ENCODE measurements at places on chromosomes 4 and X.

- peaks cover 8% of the 10 kb centered on the region for H3K36me3 ChIP-seq
- H3K27ac ChIP-seq = no peak overlapping the region
- H3K4me3 ChIP-seq = no peak overlapping the region
- H3K4me1 ChIP-seq = no peaks in the 10 kb centered on the region
These were observed 163.1 kb downstream of the EVC2 start for GRCh38 chr4:5545271-5545670.

- H3K27me3 ChIP-seq = no peaks in the 10 kb centered on the region
- no peak overlapping the region for H3K4me3 ChIP-seq
- H3K4me1 ChIP-seq = no peaks in the 10 kb centered on the region
- H3K36me3 ChIP-seq = no peaks in the 10 kb centered on the region
These were observed 671.6 kb upstream of the BOD1L1 start for GRCh38 chr4:14299166-14299565.

DNA sequence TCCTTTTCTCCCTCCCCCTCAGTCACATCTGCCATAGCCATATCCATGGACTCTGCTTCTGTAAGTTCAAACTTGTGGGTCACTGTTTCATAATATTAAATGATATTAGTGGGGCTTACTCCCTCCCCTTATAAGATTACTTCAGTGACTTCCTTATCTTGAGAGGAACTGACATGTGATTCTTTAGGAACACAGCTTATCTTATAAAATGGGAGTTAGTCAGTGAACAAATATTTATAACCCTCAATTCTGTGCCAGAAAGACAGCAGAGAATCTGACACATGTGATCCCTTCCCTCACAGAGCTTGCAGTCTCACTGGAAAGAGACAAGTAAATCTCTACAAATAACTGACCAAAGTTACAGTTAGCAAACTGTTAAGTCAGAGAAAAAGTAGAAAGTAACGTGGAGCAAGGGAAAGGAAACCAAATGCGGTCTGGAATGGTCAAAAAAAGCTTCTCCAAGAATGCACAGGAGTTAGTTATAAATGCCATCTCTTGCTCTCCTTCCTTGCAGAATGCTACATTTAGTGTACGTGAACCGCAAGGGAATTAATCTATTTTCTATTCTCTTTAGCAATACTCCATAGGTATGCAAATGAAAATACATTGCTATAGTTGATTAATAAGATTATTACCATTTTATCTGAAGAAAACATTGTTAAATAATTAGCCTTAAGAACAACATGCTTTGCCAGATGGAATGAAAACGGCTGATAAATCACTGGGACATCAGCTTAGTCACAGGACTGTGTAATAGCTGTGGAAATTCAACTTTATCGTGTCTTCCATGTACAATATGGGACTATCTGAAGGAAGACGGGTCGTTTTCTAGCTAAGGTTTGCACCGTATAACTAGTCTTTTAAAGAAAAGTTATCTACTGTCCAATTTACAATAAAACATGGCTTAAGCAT lies 29.0 kb downstream of the SGMS2 start:
- H3K27ac ChIP-seq = no peak overlapping the region
- H3K4me1 ChIP-seq = no peaks in the 10 kb centered on the region
- no peaks in the 10 kb centered on the region for H3K27me3 ChIP-seq
- H3K4me3 ChIP-seq = no peak overlapping the region
- peaks cover 5% of the 10 kb centered on the region for H3K36me3 ChIP-seq
- DNase-seq = peak; percentile 21

DNA sequence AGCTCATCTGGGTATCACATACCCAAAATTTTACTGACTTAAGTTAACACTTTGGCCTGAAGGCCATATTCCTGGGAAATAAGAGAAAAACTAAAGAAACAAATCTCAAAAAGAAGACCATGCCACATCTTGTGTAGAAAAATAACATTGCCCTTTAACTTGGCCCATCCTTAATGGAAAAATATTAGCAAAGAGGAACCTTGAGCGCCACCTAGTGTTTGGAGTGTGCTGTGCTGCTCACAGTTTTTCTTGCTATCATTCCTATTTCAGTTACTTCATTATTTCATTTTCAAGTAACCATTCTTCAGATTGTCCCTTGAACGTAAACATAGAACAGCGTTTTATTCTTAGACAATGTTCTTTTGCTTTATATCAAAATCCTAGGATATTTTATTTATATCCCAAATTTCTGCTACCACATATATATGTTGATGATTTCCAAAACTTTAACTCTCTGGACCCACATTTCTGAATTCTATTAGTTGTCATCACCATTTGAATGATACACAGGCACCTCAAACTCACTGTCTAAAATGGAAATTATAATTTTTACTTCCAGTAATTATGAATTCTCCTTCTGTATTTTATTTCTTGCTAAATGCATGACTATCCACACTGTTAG lies 999.0 kb upstream of the ADGRL3 start:
- H3K36me3 ChIP-seq = no peaks in the 10 kb centered on the region
- peak; percentile 52 for DNase-seq
- no peak overlapping the region for H3K4me3 ChIP-seq
- no peaks in the 10 kb centered on the region for H3K4me1 ChIP-seq

GRCh38 chrX:39157796-39158195 lies 356.5 kb downstream of the MID1IP1 start:
- H3K27me3 ChIP-seq = peaks cover 10% of the 10 kb centered on the region
- H3K4me3 ChIP-seq = no peak overlapping the region
- no peaks in the 10 kb centered on the region for H3K36me3 ChIP-seq
- no peak for DNase-seq
- H3K4me1 ChIP-seq = no peaks in the 10 kb centered on the region

GRCh38 chr4:160835789-160836188 lies 1328.0 kb downstream of the FSTL5 start:
- no peak overlapping the region for H3K4me3 ChIP-seq
- no peak overlapping the region for H3K27ac ChIP-seq
- H3K4me1 ChIP-seq = no peaks in the 10 kb centered on the region
- no peaks in the 10 kb centered on the region for H3K36me3 ChIP-seq

- peaks cover 17% of the 10 kb centered on the region for H3K4me1 ChIP-seq
- no peak overlapping the region for H3K27ac ChIP-seq
- peak; percentile 73 for DNase-seq
- H3K36me3 ChIP-seq = no peaks in the 10 kb centered on the region
- peaks cover 8% of the 10 kb centered on the region for H3K27me3 ChIP-seq
These were observed 1.4 kb upstream of the CXCL1 start for GRCh38 chr4:73867783-73868182.

- H3K4me3 ChIP-seq = no peak overlapping the region
- H3K36me3 ChIP-seq = no peaks in the 10 kb centered on the region
- no peak overlapping the region for H3K27ac ChIP-seq
- H3K27me3 ChIP-seq = no peaks in the 10 kb centered on the region
These were observed 4.0 kb downstream of the TXK start for GRCh38 chr4:48130100-48130499.

GRCh38 chr4:125836597-125837195 lies 521.9 kb downstream of the FAT4 start:
- H3K4me1 ChIP-seq = no peaks in the 10 kb centered on the region
- DNase-seq = no peak
- H3K4me3 ChIP-seq = no peak overlapping the region
- H3K27ac ChIP-seq = no peak overlapping the region

- DNase-seq = no peak
- no peak overlapping the region for H3K27ac ChIP-seq
- H3K4me3 ChIP-seq = no peak overlapping the region
- no peaks in the 10 kb centered on the region for H3K4me1 ChIP-seq
These were observed 320.1 kb downstream of the TRIML1 start for GRCh38 chr4:188459381-188459780.

GRCh38 chr4:53599632-53600031 lies 8.3 kb upstream of the LNX1 start:
- H3K4me1 ChIP-seq = peaks cover 9% of the 10 kb centered on the region
- no peak overlapping the region for H3K27ac ChIP-seq
- no peaks in the 10 kb centered on the region for H3K36me3 ChIP-seq
- no peak overlapping the region for H3K4me3 ChIP-seq

- no peaks in the 10 kb centered on the region for H3K36me3 ChIP-seq
- no peak overlapping the region for H3K27ac ChIP-seq
- H3K27me3 ChIP-seq = no peaks in the 10 kb centered on the region
- no peak overlapping the region for H3K4me3 ChIP-seq
- no peaks in the 10 kb centered on the region for H3K4me1 ChIP-seq
These were observed 191.7 kb upstream of the RASGEF1B start for GRCh38 chr4:81663368-81663767.

DNA sequence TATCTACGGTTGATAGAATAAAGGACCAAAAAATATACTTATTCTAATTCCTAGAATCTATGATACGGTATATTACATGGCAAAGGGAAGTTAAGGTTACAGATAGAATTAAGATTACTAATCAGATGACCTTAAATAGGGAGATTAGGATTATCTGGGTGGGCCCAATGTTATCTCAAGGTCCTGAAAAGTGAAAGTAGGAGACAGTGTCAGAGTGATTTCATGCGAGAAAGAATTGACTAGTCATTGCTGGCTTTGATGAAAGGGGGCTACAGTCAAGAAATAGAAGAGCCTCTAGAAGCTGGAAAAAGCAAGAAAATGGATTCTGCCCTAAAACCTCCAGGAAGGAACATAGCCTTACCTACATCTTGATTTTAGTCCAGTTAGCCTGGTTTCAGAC lies 176.9 kb upstream of the PPP1R2C start:
- no peaks in the 10 kb centered on the region for H3K36me3 ChIP-seq
- H3K27me3 ChIP-seq = no peaks in the 10 kb centered on the region
- H3K4me1 ChIP-seq = no peaks in the 10 kb centered on the region

DNA sequence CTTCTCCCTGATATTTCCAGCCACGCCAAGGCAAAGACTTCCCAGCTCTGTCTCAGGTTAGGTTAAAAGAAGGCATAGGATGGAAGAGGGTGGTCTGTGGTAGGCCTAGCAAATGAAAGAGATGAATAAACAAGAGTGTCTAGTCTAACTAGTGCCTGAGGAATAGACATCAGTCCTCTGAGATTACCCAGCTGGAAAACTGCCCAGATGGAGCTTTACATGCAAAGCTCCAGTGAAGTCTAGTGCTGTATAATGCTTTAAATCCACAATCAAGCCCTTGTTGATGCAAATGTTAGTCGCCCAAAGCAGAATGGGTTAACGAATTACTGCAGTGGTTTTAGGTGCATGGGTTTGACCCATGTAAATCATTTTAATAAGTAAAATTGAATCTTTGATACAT lies 24.8 kb upstream of the GUCY1B1 start:
- H3K27ac ChIP-seq = no peak overlapping the region
- H3K27me3 ChIP-seq = no peaks in the 10 kb centered on the region

DNA sequence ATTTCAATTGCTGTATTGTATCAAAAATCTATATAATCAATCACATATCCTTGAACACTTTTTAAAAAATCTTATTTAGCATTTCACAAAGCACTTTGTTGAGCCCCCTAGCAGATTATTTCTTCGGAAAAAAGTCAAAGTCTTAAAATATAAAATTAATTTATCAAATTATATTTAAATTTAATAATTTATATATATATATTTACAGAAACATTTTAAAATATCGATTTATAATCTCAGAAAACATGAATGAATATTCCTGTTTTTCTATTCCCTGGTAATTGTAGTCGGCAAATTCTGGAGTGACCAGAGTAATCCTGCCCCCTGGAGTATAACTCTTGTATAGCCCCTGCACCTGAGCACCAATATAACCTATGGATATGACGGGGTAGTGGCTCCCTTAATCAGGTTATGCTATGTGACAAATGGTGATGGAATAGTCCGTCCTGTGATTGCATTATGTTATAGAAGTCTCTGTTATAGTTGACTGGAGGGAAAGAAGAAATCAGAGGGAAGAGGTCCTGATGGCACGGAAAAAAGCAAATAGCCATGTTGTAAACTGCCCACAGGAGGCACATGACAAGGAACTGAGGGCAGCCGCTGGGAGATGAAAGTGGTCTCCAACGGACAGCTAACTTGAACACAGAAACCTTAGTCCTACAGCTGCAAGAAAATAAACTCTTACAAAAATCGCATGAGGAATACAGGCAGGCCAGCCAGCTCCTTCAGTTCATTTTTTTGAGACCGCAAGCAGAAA lies 1092.3 kb downstream of the ARAP2 start:
- H3K4me3 ChIP-seq = no peak overlapping the region
- H3K36me3 ChIP-seq = no peaks in the 10 kb centered on the region

- H3K27ac ChIP-seq = no peak overlapping the region
- no peaks in the 10 kb centered on the region for H3K4me1 ChIP-seq
- no peaks in the 10 kb centered on the region for H3K27me3 ChIP-seq
These were observed 29.9 kb downstream of the TRMT2B start for GRCh38 chrX:101022020-101022419.

DNA sequence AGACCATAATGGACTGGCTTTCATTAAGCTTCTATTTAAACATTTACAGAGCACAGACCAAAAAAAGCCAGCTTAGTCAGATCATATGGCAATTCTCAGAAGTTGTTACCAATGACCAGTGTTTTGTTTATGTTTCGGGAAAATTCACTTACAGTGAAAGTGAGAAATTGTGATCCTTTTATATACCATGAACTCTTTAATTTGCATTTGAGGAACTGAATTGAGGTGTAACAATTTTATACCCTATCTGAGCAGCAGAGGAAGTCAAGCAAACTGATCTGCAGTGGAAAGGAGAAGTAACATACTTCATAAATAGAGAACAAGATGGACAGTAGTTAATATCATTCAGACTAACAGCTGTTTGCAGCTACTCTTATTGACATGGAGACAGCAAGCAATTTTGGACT lies 97.1 kb downstream of the TMA16 start:
- H3K36me3 ChIP-seq = no peaks in the 10 kb centered on the region
- no peaks in the 10 kb centered on the region for H3K4me1 ChIP-seq
- H3K27me3 ChIP-seq = no peaks in the 10 kb centered on the region

- H3K4me3 ChIP-seq = no peak overlapping the region
- H3K27me3 ChIP-seq = no peaks in the 10 kb centered on the region
- DNase-seq = no peak
- no peak overlapping the region for H3K27ac ChIP-seq
- H3K4me1 ChIP-seq = peaks cover 17% of the 10 kb centered on the region
These were observed 30.3 kb downstream of the NFKB1 start for GRCh38 chr4:102531462-102531861.

- no peaks in the 10 kb centered on the region for H3K4me1 ChIP-seq
- H3K4me3 ChIP-seq = no peak overlapping the region
- DNase-seq = no peak
- no peak overlapping the region for H3K27ac ChIP-seq
- H3K36me3 ChIP-seq = no peaks in the 10 kb centered on the region
- no peaks in the 10 kb centered on the region for H3K27me3 ChIP-seq
These were observed 55.3 kb downstream of the CCDC158 start for GRCh38 chr4:76365636-76366035.

GRCh38 chr4:105520819-105521790 lies 31.3 kb upstream of the ARHGEF38 start:
- no peaks in the 10 kb centered on the region for H3K36me3 ChIP-seq
- H3K4me1 ChIP-seq = no peaks in the 10 kb centered on the region
- H3K27ac ChIP-seq = no peak overlapping the region
- peak; percentile 81 for DNase-seq

DNA sequence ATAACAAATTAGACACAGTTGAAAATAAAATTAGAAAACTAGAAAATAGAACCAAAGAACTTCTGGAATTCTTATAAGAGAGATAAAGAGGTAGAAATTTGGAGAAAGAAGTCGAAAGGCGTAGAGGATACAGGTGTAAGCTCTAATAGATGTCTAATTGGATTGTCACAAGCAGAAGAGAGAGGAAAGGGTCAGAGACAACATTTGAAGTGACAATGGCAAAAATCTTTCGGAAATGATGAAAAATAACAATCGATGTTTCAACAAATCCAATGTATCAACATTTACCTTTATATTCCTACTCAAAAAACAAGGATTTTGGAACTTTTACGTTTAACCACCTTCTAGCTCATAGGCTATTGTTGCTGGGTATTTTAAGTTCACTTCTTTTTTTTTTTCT lies 3.8 kb downstream of the CXCL8 start:
- no peak overlapping the region for H3K4me3 ChIP-seq
- H3K27ac ChIP-seq = no peak overlapping the region
- H3K27me3 ChIP-seq = no peaks in the 10 kb centered on the region
- no peaks in the 10 kb centered on the region for H3K36me3 ChIP-seq
- H3K4me1 ChIP-seq = no peaks in the 10 kb centered on the region

Data from stomach (tissue), 19 donors.